Lower lobe of right lung (tissue), 2 donors: ENCODE measurements at places on chromosomes 1 and 21. TPM values are rescaled to one million over a fixed set of nuclear protein-coding genes. Genes with fewer than 3 reads are reported as not detected.

DNA sequence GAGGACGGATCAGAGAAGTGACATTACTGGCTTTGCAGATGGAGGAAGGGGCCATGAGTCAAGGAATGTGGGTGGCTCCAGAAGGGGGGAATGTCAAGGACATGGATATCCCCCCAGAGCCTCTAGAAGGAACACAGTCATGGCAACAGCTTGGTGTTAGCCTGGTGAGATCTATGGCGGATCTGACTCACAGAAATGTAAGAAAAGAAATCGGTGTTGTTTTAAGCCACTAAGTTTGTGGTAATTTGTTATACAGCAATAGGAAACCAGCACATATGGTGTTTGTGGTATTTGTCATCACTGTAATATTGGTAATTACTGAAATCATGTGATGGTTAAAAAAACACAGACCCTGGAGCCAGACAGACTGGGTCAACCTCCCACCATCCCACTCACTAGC is 236.2 kb downstream of the SETD4 start:
- H3K36me3 ChIP-seq = no peaks in the 10 kb centered on the region
- H3K27me3 ChIP-seq = no peaks in the 10 kb centered on the region
- DNase-seq = no peak

The TEKT2 gene
- total RNA-seq = 9.3 TPM

DNA sequence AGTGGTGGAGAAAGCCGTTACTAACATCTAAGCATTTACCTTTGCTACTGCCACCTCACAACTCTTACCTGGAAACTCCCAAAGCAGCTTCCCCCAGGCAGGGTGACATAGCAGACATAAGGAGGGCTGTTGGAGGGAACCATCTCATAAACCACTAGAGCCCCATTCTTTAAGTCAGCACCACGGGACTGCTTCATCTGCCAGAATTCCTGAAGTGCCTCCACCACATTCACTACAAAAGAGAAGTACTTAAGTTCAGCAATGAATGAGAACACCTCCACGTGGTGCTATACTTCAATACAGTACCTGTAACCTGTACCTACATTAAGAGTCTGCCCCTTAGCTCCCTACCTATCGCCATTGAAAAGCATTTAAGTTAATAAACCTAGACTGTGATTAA is 10.3 kb downstream of the LIX1L start:
- no peaks in the 10 kb centered on the region for H3K4me1 ChIP-seq
- no peak overlapping the region for H3K27ac ChIP-seq
- peaks cover 25% of the 10 kb centered on the region for H3K36me3 ChIP-seq
- H3K27me3 ChIP-seq = no peaks in the 10 kb centered on the region
- DNase-seq = no peak

The PGBD5 gene
- total RNA-seq = 2.3 TPM

DNA sequence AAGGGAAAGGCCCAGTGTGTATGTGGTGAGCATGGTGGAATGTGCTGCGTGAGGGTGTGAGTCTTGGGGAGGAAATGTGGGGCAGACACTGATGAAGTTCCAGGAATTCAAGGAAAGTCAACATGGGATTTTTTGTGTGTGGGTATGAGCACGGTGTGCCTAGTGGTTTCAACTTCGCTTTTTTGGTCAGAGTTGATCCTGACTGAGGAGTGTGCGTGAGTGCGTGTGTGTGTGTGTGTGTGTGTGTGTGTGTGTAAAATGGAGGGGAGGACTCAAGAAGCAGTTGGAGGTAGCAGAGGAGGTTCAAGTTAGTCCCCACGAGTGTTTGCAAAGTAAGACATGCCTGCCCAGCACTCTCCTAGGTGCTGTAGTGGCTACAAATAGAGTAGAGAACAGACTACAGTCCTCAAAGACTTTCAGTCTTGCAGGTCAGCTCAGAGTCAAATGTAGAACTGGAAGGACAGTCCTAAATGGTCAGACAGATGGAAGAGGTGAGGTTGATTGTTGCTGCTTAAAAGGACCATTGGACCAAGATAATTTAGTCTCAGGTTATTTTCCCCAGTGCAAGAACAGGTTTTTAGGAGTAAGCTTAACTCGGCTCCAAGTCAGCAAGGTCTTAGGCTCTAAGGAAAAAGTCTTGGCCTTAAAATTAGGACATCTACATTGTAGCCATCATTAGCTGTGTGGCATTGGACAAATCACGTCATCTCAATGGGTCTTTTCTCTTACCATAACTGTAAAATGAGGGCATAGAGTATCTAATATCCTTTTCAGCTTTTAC is 25.0 kb downstream of the SLAMF1 start:
- DNase-seq = no peak
- H3K4me3 ChIP-seq = no peak overlapping the region
- no peaks in the 10 kb centered on the region for H3K36me3 ChIP-seq
- H3K27me3 ChIP-seq = no peaks in the 10 kb centered on the region

GRCh38 chr1:20233394-20233793 is 47.1 kb upstream of the PLA2G2C start:
- no peak for DNase-seq
- peaks cover 57% of the 10 kb centered on the region for H3K27me3 ChIP-seq
- H3K36me3 ChIP-seq = no peaks in the 10 kb centered on the region
- no peak overlapping the region for H3K4me3 ChIP-seq

GRCh38 chr1:114155706-114156105 is 2.0 kb upstream of the SYT6 start:
- peaks cover 61% of the 10 kb centered on the region for H3K27me3 ChIP-seq
- H3K4me3 ChIP-seq = no peak overlapping the region
- no peaks in the 10 kb centered on the region for H3K36me3 ChIP-seq
- peaks cover 32% of the 10 kb centered on the region for H3K4me1 ChIP-seq
- no peak for DNase-seq
- H3K27ac ChIP-seq = no peak overlapping the region

The LRRC38 gene
- total RNA-seq = not detected

DNA sequence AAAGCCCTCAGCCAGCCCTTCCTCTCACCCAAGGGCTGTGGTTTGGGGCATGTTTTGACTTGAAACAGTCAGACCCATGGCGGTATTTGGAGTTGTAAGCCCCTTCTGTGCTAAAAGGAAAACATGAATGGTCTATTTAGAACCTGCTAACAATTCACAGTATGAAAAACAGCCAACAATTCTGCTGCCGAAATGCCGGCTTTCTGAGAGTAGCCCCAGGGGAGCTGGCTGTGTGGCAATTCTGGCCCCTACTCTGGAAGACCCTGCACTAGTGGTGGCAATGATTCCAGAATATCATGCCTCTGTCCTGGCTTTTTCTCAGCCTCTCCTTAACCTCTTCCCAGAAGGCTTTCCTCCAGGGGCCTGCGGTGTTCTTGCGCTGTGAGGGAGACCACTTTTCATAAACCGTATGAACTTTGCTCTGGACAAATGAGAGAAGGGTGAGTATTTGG is 118.7 kb downstream of the EDEM3 start:
- no peak overlapping the region for H3K27ac ChIP-seq
- H3K36me3 ChIP-seq = no peaks in the 10 kb centered on the region
- peaks cover 5% of the 10 kb centered on the region for H3K4me1 ChIP-seq
- H3K4me3 ChIP-seq = no peak overlapping the region
- no peak for DNase-seq

DNA sequence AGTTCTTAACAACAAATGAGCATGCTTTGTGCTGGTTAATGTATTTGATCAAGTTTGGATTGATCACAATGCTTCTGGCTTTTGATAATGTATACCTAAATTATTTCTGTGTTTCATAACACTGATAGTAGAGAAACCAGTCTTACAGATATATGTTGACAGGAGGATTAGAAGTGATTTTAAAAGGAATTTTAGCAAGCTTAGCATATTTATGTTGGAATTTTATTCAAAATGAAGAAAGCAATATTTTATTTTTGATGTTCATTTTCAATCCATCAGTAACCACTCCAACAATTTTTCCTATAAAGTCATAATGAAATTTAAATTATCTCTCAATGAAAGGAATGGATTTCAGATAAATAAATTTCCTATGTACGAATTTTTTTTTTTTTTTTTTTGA is 291.8 kb downstream of the HHIPL2 start:
- H3K4me1 ChIP-seq = no peaks in the 10 kb centered on the region
- no peak overlapping the region for H3K4me3 ChIP-seq

DNA sequence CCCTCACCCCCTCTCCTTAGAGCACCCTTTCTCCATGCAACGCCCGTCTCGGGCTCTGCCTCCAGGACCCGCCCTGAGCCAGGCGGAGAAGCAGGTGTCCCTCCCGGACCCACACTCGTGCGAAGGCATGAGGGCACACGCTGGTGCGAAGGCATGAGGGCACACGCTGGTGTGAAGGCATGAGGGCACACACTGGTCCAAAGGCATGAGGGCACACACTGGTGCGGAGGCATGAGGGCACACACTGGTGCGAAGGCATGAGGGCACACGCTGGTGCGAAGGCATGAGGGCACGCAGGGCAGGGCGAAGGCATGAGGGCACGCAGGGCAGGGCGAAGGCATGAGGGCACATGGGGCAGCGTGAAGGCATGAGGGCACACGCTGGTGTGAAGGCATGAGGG is 5.8 kb upstream of the TMEM52 start:
- no peaks in the 10 kb centered on the region for H3K36me3 ChIP-seq
- peaks cover 7% of the 10 kb centered on the region for H3K4me1 ChIP-seq
- no peak for DNase-seq
- H3K27me3 ChIP-seq = no peaks in the 10 kb centered on the region

The PAQR6 gene
- total RNA-seq = 2.3 TPM

GRCh38 chr1:143748906-143749305 is 222.9 kb downstream of the FAM72C start:
- no peaks in the 10 kb centered on the region for H3K4me1 ChIP-seq
- no peak for DNase-seq
- no peaks in the 10 kb centered on the region for H3K36me3 ChIP-seq
- no peaks in the 10 kb centered on the region for H3K27me3 ChIP-seq

DNA sequence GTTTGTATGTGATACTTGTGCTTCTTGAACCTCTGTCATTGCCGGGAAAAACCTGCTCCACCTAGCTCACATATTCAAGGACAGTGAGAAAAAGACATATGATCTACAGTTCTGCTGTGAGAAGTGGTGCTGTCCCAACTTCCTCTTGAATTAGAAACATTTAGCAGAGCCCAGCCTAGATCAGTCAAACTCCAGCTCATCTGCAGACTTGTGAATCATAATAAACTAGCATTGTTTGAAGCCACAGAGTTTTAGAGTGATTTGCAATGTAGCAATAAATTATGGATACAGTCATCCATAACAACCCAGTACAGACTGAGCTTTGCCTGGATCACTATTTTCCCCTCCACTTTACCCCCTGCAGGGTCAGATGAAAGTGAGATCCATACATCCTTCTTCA is 497.8 kb downstream of the PLA2G4A start:
- no peaks in the 10 kb centered on the region for H3K36me3 ChIP-seq
- no peak overlapping the region for H3K4me3 ChIP-seq
- no peak overlapping the region for H3K27ac ChIP-seq
- H3K4me1 ChIP-seq = no peaks in the 10 kb centered on the region

DNA sequence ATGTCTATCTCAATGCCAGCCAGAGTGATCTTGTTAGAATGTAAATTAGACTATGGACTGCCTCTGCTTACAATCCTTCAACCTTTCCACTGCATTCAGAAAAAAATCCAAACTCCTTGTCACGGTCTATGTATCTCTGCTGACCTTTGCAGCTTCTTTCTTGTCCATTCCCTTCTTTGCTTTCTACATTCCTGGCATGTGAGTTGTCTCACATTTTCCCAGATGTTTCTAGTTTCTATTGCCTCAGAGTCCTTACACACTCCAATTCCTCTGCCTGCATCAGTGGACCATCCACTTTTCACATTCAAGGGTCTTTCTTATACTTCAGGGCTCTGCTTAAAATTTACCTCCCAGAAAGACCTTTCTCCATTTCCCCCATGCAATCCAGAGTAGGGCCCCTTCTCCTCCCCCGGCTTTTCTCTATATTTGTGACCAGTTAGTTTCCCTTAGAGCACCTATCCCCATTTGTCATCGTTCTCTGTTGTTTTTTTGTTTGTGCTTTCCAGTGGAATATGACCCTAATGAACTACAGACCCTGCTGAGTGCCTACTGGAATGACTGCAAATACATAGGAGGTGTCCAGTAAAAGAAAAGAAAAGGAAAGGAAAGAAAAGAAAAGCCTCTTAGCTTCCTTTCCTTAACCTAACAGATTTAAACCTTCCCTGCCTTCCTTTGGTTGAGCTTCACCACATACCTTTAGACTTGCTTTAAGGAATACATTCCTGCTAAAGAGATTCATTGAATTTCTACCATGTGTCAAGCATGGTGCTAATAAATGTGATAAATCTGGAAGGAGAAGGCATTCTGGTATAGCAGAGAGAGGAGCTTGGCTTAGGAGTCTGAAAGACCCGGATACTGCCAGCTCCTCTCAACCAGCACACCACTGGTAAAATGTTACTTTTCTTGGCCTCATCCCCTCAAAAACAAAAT is 102.0 kb downstream of the DIRAS3 start:
- H3K27me3 ChIP-seq = no peaks in the 10 kb centered on the region
- no peaks in the 10 kb centered on the region for H3K36me3 ChIP-seq
- no peak overlapping the region for H3K27ac ChIP-seq
- H3K4me1 ChIP-seq = no peaks in the 10 kb centered on the region
- H3K4me3 ChIP-seq = no peak overlapping the region
- DNase-seq = no peak

DNA sequence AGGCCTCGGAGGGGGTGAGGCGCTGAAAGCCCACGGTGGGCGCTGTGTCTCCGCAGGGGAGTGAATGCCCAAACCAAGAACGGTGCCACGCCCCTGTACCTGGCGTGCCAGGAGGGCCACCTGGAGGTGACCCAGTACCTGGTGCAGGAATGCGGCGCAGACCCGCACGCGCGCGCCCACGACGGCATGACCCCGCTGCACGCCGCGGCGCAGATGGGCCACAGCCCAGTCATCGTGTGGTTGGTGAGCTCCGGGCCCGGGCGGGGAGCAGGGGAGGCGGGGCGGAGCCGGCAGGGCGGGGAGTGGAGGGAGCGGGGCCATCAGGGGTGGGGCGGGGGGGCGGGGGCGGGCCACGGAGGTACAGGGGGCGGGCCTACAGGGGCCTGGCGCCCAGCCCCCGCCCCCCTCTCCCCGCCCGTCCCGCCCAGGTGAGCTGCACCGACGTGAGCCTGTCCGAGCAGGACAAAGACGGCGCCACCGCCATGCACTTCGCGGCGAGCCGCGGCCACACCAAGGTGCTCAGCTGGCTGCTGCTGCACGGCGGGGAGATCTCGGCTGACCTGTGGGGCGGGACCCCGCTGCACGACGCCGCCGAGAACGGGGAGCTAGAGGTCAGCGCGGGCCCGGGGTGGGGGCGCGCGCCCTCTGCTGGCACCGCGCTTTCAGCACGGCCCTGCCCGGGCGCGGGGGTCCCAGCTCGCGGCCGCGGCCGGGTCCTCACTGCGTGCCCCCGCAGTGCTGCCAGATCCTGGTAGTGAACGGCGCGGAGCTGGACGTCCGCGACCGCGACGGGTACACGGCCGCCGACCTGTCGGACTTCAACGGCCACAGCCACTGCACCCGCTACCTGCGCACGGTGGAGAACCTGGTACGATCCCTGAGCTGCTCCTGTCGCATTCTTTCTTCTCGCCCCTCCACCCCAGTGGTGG is 15.9 kb downstream of the ESPN start:
- no peaks in the 10 kb centered on the region for H3K36me3 ChIP-seq
- peaks cover 49% of the 10 kb centered on the region for H3K27me3 ChIP-seq
- H3K4me3 ChIP-seq = peak overlapping the region; percentile 6
- no peak overlapping the region for H3K27ac ChIP-seq
- no peaks in the 10 kb centered on the region for H3K4me1 ChIP-seq

The NIT1 gene
- total RNA-seq = 43.6 TPM

- H3K27ac ChIP-seq = no peak overlapping the region
- H3K4me1 ChIP-seq = no peaks in the 10 kb centered on the region
- H3K4me3 ChIP-seq = no peak overlapping the region
- no peaks in the 10 kb centered on the region for H3K36me3 ChIP-seq
- no peaks in the 10 kb centered on the region for H3K27me3 ChIP-seq
Observed at GRCh38 chr1:231172411-231172810, 10.6 kb downstream of the TRIM67 start.
